ENCODE measurements at places on chromosomes 11 and 22.

DNA sequence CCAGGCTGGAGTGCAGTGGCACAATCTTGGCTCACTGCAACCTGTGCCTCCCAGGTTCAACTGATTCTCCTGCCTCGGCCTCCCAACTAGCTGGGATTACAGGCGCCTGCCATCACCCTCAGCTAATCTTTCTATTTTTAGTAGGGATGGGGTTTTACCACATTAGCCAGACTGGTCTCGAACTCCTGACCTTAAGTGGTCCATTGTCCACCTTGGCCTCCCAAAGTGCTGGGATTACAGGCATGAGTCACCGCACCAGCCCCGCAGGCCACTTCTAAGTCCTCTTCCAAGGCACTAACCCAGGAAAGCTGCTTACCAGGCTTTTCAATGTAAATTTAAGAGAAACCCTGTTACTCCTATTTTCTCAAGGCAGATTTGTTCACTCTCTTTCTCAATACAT lies 50.4 kb downstream of the DENND5A start:
- no peak for DNase-seq

GRCh38 chr11:73394416-73395296 lies 18.5 kb downstream of the RELT start:
- DNase-seq = no peak

- DNase-seq = no peak
Observed at GRCh38 chr11:102110761-102111010, 439 bp downstream of the YAP1 start.

GRCh38 chr11:32184723-32185376 lies 94.0 kb downstream of the RCN1 start:
- no peak for DNase-seq

- DNase-seq = no peak
Observed at GRCh38 chr11:120569861-120570260, 58.3 kb downstream of the GRIK4 start.

DNA sequence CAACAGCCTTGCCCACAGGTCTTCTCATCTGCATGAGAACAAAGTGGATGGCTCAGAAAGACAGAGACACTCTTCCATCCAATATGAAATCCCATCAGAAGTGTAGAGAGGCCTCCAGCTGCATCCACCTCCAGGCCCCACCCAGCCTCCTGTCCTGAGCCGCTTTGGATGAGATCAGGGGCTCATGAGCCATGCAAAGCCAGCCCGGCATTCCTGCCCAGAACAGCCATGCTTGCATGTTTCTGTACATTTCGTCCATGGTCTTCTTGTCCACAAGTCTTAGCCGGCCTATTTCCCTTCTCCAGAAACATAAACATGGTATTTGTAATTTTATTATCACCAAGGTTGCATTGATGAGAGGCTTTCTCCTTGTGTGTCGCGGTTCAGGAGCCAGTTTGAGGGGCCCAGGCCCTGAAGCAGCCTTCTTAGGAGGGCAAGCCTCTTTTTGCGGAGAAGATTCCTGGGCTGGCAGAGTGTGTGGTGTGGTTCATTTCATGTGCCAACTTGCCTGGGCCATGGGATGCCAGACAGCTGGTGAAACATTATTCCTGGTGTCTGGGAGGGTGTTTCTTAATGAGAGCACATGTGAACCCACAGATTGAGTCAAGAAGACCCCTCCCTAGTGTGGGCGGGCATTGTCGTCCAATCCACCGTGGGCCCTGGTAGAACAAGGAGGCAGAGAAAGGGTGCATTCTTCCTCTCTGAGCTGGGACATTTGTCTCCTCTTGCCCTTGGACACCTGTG lies 928.9 kb downstream of the TBC1D22A start:
- DNase-seq = peak; percentile 49

GRCh38 chr22:24005201-24005600 lies at the start of gene GSTT4:
GSTT4 (minus strand) TSS chr22:24005453; CDS start chr22:24005356, 97 bp downstream.
- DNase-seq = no peak

- no peak for DNase-seq
Observed at GRCh38 chr11:4610258-4610935, 2.4 kb upstream of the TRIM68 start.

- DNase-seq = no peak
Observed at GRCh38 chr11:64772303-64773018, 5.9 kb downstream of the SF1 start.

DNA sequence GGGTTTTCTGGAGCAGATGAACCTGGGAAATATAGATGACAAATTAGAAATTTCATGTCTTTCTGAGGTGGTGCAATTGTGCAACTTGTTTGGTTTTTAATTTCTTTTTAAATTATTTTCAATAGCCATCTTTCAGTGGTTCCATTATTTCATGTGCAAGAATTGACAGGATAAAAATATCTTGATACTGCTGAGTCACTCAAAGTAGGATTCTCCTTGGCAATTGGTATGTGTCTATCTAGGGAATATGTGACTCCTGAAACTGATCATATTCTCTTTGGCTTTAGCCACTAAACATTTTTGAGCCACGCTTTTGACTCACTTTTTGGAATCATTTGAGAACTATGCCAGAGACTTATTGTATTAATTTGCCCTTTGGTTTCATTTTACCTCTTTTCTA lies 331.5 kb downstream of the KCNA4 start:
- no peak for DNase-seq

DNA sequence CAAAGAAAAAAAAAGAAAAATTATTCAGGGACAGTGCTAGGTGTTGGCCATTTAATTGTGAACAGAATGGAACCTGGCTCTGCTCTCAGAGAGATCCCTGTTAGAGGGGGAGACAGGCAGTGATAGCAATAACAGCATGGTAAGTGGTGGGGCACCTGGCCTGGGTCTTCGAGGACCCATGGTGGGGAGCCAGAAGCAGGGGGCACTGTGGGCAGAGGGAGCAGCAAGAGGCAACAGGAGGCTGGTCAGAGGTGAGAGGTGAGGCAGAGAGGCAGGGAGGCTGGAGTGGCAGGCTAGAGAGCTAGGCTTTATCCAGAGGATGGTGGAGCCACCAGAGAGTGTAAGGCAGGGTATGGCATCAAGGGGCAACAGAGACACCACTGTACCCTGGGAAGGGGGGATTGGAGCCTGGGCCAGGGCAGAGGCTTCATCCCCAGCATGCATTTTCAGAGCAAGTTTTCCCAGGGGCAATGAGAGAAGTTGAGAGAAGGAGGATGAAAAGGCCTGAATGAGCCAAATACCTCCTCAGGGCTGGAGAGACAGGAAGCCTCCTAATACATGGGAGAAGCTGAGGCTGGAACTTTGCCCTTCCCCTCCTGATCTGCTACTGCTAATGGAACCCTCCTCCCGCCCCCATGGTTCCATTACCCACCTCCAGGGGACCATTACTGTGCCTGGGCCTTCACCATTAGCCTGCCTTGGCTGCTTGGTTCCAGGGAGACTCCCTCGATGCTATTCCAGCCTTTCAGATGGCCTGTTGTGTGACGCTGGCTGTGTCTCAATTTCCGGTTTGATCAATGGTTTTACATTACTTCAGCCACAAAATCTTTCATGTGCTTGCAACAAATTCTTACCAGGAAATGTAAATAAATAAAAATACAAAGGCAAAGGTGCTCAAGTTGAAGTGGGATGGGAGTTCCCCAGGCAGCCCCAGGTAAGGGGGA lies 2.6 kb upstream of the P2RY2 start:
- no peak for DNase-seq

DNA sequence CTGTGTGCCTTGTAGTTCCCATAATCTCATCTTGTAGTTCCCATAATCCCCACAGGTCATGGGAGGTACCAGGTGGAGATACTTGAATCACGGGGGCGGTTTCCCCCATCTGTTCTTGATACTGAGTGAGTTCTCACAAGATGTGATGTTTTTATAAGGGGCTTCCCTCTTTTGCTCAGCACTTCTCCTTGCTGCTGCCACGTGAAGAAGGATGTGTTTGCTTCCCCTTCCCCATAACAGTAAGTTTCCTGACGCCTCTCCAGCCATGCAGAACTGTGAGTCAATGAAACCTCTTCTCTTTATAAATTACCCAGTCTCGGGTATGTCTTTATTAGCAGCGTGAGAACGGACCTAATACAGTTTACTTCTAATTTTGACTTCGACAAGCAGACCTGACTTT lies 14.0 kb upstream of the SMIM38 start:
- DNase-seq = no peak

- DNase-seq = no peak
Observed at GRCh38 chr11:69479591-69480271, 1.7 kb upstream of the LINC01488 start.

GRCh38 chr22:50673231-50674129 lies 857 bp downstream of the SHANK3 start:
- no peak for DNase-seq

DNA sequence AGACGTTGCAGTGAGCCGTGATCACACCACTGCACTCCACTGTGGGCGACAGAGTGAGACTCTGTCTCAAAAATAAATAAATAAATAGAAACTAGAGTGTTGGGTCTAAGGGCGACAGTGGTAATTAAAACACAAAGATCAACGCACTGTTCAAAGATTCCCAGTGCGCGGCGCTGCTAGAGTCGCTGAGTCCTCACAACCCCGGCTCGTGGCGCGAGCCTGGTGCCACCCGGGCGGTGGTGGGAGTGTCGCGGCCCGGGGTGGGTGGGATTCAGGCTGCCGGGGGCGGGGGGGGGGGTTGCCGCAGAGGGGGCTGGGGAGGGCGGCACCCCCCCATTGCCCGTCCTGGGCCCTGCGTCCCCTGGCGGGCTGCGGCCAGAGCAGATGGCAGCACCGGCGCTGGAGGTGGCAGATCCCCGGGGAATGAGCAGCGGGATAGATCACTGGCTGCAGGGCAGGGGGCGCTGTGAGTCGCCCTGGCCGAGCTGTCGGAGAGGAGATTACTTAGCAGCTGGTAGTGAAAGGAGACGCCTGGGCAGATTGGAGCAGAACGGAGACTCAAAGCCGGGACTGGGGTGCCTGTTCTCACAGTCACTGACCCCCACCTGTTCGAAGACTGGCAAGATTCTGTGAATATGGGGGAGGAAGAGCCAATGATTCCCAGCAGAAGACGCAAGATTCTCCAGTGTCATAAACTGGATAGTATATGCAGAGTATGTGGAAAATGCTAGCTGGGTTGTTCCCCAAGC lies 30.2 kb upstream of the APOBEC3A start:
- no peak for DNase-seq

GRCh38 chr11:94658386-94658785 lies 91.2 kb downstream of the PIWIL4 start:
- DNase-seq = no peak

DNA sequence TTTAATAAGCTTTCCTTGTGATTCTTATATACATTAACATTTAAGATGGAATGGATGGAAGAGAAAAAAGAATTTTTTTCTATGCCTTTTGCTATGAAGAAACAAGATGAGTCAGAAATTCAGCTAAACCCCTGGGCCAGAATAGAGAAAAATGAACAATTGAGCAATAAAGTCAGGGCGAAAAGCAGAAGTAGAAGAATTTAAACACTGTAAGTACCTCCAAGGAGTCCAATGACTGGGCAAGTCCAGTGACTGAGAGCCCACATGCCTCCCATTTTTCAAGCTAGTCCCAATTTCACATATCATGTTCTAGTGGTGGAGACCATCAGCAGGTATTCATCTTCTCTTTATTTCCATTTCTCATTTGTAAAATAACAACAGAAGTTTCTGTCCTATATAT lies 18.6 kb upstream of the APLP2 start:
- DNase-seq = no peak

- DNase-seq = no peak
Observed at GRCh38 chr22:38040953-38041759, 16.0 kb upstream of the PICK1 start.

DNA sequence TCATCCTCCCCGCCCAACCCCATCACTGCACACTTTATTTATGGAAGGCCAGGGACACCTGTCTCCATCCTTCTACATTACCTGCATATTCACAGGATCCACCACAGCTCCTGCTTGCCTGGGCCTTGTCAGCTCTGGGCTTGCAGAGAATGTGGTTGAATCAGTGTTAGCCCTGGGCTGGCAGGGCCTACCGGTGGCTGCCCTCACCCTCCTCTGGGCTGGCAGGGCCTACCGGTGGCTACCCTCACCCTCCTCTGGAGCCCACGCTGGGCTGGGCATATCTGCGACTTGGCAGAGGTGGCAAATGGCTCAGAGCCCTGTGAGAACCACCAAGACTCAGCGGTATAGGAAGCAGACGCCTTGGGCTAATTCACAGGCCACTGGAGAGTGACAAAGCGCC lies 300.9 kb downstream of the NTM start:
- no peak for DNase-seq

DNA sequence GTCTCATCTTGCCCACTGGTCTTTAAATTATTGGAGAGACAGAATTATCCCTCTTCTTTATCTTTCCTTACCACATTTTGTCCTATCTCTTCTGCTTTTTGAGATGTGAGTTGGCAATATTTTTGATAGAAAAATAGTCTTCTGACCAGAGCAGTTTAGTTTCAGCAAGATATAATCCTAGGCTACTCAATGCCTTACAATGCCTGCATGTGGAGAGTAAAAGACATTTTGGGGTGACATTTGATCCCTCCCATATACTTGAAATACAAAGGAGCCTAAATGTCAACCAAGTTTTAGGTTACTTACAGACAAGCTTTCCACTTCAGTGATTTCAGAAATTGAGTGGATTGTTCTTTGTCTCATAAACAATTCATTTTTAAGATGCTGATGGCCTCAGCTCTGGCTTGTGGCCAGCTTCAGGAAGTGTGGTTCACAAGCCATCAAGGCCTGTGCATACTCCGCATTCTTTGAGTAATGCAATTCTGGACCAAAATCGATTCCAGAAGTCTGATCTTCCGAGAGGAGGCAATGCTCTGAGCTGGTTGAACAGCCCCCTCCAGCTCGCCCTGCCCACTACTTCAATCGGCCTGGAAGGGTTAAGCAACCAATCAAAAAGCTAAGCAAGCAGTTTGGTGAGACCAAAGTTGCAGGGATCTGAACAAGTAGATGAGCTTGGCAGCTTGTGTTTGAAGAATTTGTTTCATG lies 274.4 kb downstream of the BLID start:
- no peak for DNase-seq

- no peak for DNase-seq
Observed at GRCh38 chr22:38758276-38758945, 2.6 kb upstream of the SUN2 start.

- no peak for DNase-seq
Observed at GRCh38 chr22:50190182-50190940, 4.6 kb downstream of the TRABD start.

DNA sequence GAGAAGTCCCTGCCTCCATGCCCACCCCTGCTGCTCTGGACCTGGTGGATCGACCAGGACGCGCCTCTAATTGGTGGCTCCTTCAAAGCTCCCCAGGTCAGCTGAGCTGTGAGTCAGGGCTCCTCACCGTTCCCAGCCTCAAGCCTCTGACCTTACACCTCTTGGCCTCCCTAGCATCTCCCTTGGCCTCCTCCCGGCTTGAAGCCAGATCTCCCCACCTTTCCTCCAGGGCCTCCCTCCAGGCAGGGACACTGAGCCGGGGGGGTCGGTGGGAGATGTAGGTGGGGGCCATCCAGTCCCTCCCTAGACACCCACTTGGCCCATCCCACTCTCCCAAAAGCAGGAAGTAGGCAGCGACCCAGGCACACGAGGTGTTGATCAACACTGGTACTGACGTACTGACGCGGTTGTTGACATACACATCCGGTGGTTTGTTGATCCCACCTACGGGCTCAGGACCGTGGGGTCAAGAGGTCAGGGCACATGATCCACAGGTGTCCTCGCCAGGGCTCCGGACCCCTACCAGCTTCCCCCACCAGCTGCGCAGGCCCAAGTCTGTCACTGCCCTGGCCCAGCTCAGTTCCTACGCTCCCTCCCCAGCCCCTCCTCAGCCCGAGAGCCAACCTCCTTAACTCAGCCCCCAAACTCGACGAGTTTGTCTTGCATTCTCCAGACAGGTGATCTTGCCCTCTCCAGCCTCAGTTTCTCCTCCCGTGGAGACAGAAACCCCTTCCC lies 802 bp downstream of the ATG2A start:
- no peak for DNase-seq

GRCh38 chr22:22800716-22801115 lies 86.9 kb upstream of the IGLL5 start:
- peak; percentile 32 for DNase-seq

Measured in vagina (tissue), 2 donors.